ENCODE measurements at places on chromosomes 1 and 21.

DNA sequence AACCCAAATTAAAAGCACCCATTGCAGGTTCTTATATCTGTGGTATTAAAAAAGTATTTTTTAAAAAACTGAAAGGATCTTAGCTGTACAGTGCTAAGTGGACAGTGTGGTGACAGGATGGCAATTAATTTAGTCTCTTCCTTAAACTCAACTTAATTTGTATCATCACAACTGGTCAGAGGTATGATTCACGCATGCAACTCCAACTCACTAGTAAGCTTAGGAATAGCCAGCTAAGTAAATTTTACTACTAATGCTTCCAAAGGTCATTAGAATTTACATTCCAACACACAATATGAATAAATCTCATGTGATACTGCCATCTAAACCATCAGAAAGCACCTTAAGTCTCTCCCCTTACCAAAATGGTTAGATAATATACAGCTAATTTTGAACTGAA lies 35.4 kb downstream of the ENAH start:
- no peak for DNase-seq

DNA sequence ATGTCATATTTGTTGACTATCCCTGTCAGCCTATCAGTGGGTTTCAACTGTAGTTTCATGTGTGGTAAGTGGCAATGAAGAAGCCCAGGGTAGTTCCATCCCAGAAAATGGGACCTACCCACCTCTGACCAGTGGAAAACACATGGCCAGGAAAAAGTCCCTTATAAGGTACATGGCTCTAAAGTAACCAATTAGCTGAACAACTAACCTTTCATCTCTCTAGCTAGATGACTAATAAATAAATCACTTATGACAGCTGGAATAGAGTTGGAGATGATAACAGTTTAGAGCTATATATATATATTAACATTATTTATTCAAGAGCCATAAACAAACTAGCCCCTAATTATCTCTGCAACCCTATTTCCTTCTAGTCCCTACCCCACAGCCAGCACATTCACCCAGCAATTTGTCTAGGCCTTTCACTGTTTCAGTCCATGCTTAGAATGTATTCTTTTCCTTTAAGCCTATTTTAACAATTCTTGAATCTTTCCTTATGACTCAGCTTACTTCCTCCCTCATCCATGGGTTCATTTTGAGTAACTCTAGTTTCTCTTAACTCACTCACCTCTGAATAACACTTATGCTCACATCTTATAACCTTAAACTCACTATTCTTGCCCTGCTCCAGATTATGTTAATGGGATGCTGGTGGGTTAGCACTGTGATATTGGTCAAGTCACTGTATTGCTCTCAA lies 83.7 kb downstream of the TNFSF18 start:
- no peak for DNase-seq

DNA sequence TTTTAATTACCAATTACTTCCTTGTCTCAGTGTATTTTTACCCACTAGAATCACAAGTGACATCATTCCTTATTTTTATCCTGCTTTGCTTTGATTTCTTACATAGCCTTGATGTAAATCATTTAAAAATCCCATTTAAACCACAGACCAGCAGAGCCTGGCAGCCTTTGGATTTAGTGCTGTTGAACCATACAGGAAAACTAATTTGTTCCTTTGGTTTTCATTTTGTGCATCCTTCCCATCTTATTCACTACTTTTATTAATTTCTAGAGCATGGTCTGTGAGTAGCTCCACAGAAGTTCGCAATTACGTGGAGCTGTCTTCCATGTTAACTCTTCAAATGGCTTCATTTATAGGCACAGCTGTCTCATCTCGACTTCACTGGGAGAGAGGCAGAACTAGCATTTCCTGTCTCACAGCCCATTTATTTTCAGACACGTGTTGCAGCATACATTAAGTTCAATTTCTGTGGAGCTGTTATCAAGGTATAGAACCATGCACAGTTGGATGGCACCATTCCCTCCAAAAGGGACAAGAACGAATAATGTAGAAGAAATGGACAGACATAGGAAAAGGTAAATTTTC lies 235.3 kb downstream of the MRPL39 start:
- DNase-seq, result no peak

DNA sequence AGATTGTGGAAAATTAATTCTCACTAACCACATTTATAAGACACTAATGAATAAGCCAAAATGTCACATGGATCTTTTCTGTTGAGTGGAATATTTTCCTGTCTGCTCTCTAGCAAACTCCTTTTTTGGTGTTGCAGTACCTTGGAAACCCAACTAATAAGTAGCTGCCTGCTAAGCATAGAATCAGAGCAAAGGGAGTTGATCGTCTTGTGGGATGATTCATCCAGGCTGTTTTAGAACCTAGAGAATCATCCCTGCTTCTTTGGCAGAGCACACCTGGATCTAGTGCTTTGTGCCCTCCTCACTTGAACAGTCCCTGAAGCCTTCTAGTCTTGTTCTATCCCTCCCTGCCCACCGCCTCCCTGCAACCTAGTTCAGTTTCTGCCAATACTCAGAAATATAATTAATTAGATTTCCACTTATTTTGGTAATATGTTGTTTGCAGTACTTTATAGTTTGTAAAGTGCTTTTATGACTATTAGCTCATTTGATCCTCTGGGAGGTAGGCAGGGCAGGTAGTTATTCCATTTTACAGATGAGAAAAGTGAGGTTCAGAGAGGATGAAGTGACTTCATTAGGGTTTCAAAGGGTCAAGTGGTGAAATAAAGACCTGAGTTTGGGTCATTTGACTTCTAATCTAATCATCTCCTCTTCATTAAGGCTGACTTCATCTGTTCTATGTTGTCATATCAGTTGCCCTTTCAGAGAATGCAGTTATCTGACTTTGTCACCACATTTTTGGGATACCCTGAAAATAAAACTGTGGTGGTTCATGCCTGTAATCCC lies 2.5 kb downstream of the AGO4 start:
- no peak for DNase-seq

GRCh38 chr1:162899422-162900146 lies 38.6 kb upstream of the CCDC190 start:
- no peak for DNase-seq

GRCh38 chr1:3652548-3653285 lies 401 bp downstream of the TP73 start:
- peak; percentile 84 for DNase-seq

DNA sequence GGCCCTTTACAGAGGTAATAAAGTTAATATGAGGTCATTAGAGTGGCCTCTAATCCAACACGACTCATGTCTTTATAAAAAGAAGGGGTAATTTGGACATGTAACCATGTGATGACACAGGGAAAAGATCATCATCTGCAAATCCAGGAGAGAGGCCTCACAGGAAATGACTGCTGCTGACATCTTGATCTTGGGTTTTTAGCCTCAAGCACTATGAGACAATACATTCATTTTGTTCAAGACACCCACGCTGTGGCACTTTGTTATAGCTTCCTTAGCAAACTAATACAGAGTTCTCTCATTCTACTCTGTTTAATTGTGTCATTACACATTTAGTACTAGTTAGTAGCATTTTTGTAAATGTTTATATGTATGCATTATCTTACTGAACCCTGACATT lies 64.0 kb upstream of the RUNX1 start:
- DNase-seq, result no peak

- DNase-seq, result no peak
These were observed 111.4 kb upstream of the SNX7 start for GRCh38 chr1:98550076-98550475.

DNA sequence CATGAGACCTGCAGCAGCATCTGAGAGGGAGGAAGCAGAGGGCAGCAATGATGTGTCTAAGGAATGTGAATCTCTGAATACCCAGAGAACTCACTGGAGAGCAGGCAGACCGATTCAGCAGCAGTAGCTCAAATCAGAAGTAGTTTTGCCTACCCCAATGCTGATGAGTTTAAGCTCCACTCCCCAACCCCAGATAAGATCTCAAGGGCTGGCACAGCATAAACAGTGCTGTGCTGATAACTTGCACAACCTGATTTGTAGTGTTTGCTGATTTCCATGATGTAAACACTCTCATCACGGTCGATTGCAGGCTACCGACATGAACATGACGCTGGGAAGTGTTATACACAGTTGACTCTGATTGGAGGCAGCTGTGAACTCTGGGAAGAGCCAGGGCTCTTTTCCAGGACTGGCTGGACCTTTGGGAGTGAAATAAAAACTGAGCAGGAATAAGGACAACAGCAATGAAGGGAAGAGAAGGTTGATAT lies 11.2 kb upstream of the HMGCS2 start:
- DNase-seq, result no peak

DNA sequence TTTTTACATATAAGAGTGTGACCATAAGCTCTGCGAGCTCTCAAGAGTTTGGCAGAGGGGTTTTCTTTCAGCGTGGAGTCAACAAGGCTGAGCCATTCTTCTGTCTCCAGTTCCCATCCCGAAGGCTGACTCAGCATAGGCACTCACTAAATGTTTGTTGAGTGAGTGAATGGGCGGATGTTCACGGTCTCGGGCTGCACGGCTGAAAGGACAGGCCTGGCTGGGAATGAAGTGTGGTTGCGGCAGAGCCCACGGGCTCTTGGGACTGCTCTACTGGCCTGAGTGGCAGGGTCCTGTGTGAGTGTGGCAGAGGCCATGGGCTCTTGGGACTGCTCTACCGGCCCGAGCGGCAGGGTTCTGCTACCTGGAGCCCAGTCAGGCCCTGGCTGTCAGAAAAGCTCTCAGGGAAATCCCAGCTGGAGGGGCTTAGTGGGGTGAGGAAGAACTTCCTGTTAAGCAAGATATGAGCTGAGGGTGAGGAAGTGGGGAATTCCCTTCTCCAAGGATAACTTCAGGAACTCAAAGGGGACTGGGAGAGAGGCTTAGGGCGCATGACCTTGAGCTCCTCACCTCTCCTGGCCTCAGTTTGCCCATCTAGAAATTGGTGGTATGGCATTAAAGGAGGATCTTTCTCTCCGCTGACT lies 56.6 kb upstream of the C1orf174 start:
- no peak for DNase-seq

DNA sequence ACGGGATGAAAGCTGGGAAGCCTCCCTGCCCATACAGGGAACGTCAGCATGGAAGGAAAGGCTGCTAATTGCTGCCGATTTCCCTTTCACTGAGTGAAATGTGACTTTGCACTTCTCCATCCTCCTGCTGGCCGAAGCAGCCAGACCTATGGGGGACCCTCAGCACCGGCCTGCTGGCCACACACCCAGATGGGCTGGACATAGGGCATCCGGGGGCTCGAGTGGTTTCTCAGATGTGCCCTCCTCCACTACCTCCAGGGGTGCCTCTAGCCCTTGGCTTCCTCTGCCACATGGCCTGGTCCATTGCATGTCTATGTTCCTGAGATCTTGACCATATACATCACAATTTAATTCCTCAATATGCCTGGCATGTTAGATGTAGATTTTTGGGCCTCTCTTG lies 79.7 kb downstream of the LRRN2 start:
- DNase-seq, result no peak

DNA sequence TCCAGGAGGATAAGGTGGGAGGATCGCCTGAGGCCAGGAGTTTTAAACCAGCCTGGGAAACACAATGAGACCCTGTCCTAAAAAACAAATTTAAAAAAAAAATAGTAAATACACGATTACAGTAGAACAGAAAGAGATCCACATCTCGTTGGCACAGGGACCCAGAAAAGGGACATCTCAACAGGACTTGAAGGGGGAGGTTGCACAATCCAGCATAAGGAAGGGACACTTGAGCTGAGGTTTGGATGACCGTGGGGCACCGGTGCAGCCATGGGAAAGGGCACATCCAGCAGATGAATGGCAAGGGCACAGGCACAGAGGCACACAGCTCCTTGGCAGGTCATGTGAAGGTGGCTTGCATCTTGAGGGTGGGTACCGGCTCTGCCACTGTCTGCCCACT lies 20.5 kb downstream of the TRIM67 start:
- DNase-seq, result no peak

DNA sequence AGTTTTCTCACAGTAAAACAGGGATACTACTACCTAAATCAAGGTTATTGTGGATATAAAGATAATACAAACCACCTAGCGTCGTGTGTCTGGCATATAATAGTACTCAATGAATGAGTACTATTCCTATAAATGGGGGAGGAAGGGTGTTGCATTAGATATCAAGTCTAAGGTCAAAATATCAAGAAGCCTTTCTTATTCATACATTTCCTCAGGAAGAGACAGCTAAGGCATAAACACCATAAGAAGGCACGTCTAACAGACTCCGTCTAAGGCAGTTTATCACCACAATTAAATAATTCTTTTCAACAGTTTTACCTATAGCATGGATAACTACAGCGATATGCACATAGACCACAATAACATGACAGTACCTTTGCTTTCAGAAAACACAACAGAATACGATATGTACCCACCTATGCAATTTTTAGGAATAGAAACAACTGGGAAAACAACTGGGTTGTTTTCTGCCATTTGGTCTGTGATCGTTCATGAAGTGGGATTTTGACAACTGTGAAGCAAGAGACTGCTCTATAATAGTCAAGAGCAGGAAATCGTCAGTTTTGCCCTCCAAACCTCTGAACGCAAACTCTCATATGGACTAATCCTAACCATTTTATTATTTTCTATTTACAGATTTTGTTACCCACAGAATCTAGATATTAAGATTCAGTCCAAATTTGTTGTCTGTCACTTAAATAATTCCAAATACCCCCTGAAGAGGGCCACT lies 53.1 kb downstream of the HNRNPR start:
- DNase-seq, result no peak

GRCh38 chr1:183806125-183806524 lies 1.2 kb downstream of the RGL1 start:
- no peak for DNase-seq

- no peak for DNase-seq
These were observed 21.1 kb downstream of the PYHIN1 start for GRCh38 chr1:158952416-158952815.

- DNase-seq, result no peak
These were observed 86.8 kb downstream of the MT1HL1 start for GRCh38 chr1:236917448-236917847.

GRCh38 chr1:17246971-17247370 lies 1.9 kb upstream of the PADI3 start:
- no peak for DNase-seq

GRCh38 chr1:150552128-150552910 lies 3.1 kb downstream of the ADAMTSL4 start:
- DNase-seq, result no peak

- DNase-seq, result no peak
These were observed 17.3 kb upstream of the FGR start for GRCh38 chr1:27652111-27652864.

DNA sequence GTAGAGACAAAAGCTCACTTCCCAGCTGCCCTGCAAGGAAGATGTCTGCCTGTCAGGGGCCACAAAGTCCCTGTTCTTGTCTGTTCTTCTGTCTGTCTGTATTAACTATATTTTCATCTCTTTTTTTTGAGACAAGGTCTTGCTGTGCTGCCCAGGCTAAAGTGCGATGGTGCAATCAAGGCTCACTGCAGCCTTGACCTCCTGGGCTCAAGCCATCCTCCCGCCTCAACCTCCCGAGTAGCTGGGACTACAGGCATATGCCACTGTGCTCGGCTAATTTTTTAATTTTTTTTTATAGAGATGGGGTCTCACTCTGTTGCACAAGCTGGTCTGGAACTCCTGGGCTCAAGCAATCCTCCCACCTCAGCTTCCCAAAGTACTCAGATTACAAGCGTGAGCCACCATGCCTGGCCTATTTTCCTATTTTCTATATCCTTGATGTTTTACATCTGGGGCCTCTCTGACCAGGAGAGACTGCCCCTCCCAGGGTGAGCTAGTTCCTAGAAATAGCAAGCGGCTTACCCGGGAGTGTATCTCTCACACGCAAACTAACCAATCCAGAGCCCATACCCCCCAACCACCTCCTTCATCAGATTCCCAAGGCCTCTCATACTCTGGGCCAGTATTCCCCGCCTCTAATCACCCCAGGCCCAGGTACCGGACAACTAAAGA lies 5.4 kb upstream of the KLHDC7A start:
- no peak for DNase-seq

- no peak for DNase-seq
These were observed 2.7 kb upstream of the HMGN2 start for GRCh38 chr1:26469558-26469957.

GRCh38 chr1:65264197-65264929 lies 45.0 kb upstream of the DNAJC6 start:
- no peak for DNase-seq

Data from osteocyte (in vitro differentiated cells).